ENCODE measurements at places on chromosomes 4 and X. TPM values are rescaled to one million over a fixed set of nuclear protein-coding genes. Genes with fewer than 3 reads are reported as not detected.
A peak's percentile ranks its signal among the peaks of the same experiment; 100 is the strongest.

- no peaks in the 10 kb centered on the region for H3K27me3 ChIP-seq
- H3K36me3 ChIP-seq: no peaks in the 10 kb centered on the region
- H3K27ac ChIP-seq: peak within 1 kb of the TSS; percentile 95
- DNase-seq: peak; percentile 71
Observed at GRCh38 chr4:84582988-84583875, at the start of gene CDS1. CDS1 (plus strand) TSS chr4:84583127; CDS start chr4:84583402, 275 bp downstream.

GRCh38 chr4:44160776-44161367, 287.7 kb downstream of the KCTD8 start:
- peaks cover 16% of the 10 kb centered on the region for H3K4me1 ChIP-seq
- H3K4me3 ChIP-seq: no peak overlapping the region
- no peak for DNase-seq

DNA sequence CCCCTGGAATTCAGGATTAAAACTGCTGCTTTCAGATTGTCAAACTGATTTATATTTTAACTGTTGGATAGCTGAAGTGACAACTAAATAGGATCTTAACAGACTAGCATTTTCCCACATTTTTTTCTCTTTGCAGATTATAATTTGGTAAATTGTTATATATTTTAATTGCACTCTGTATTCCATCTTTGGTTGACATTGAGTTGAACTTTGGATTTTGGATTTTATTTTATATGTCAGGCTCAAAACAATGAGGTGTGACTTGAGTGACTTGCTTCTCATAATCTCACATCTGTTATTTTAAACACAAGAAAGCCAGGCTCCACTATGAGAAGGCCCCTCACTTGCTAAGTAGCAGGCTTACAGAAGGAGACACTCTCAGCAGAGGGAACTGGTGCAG, 38.1 kb downstream of the NAA11 start:
- no peaks in the 10 kb centered on the region for H3K4me1 ChIP-seq
- DNase-seq: no peak
- H3K27ac ChIP-seq: no peak overlapping the region
- no peaks in the 10 kb centered on the region for H3K27me3 ChIP-seq
- no peak overlapping the region for H3K4me3 ChIP-seq

DNA sequence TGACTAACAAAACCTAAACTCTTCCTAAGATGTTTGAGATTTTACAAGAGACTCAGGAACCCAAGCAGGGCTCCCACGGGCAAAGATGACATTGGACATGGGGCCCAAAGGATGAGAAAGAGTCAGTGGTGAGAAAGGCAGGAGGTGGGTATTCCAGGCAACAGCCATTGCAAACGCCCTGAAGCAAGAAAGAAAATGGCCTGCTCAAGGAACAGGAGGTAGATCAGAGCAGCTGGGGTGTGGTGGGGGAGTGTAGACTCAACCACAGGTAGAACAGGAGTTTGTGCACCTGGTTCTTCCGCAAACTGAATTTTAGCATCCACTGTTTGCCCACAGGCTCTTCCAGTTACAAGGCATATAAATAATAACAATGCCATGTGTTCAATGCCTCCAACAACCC, 3.3 kb downstream of the PPP2R2C start:
- no peak overlapping the region for H3K4me3 ChIP-seq
- H3K27me3 ChIP-seq: peaks cover 79% of the 10 kb centered on the region
- H3K4me1 ChIP-seq: peaks cover 3% of the 10 kb centered on the region
- no peaks in the 10 kb centered on the region for H3K36me3 ChIP-seq
- H3K27ac ChIP-seq: no peak overlapping the region

GRCh38 chr4:188704288-188704687, 565.0 kb downstream of the TRIML1 start:
- no peak for DNase-seq
- no peaks in the 10 kb centered on the region for H3K4me1 ChIP-seq
- no peak overlapping the region for H3K27ac ChIP-seq
- H3K4me3 ChIP-seq: no peak overlapping the region
- no peaks in the 10 kb centered on the region for H3K36me3 ChIP-seq
- H3K27me3 ChIP-seq: no peaks in the 10 kb centered on the region

- H3K27ac ChIP-seq: no peak overlapping the region
- no peaks in the 10 kb centered on the region for H3K36me3 ChIP-seq
- H3K27me3 ChIP-seq: no peaks in the 10 kb centered on the region
- no peaks in the 10 kb centered on the region for H3K4me1 ChIP-seq
- no peak for DNase-seq
Observed at GRCh38 chr4:88744609-88745008, 47.0 kb upstream of the NAP1L5 start.

- H3K4me1 ChIP-seq: no peaks in the 10 kb centered on the region
- no peak overlapping the region for H3K27ac ChIP-seq
- no peaks in the 10 kb centered on the region for H3K27me3 ChIP-seq
- H3K4me3 ChIP-seq: no peak overlapping the region
Observed at GRCh38 chr4:87196146-87196545, 24.3 kb downstream of the KLHL8 start.

GRCh38 chrX:119150163-119151050, 22.8 kb upstream of the KIAA1210 start:
- no peak for DNase-seq
- H3K36me3 ChIP-seq: no peaks in the 10 kb centered on the region
- no peak overlapping the region for H3K4me3 ChIP-seq
- H3K27me3 ChIP-seq: no peaks in the 10 kb centered on the region

DNA sequence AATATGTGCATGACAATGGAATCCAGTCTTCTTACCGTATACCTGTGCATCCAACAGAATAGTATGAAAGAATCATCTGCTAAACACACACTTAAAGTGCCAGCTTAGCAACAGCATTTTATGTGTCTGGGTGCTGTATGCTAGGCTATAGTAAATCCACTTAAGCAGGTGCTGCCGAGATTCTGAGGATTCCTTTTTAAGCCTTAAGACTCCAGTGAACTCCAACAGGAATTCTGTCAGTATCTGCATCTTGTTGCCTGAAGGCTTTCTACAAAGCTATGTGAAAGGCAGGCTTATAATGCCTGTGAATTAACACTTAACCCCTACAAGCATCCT, 1076.4 kb upstream of the PABPC4L start:
- H3K36me3 ChIP-seq: no peaks in the 10 kb centered on the region
- no peak for DNase-seq
- no peak overlapping the region for H3K27ac ChIP-seq
- H3K27me3 ChIP-seq: no peaks in the 10 kb centered on the region

DNA sequence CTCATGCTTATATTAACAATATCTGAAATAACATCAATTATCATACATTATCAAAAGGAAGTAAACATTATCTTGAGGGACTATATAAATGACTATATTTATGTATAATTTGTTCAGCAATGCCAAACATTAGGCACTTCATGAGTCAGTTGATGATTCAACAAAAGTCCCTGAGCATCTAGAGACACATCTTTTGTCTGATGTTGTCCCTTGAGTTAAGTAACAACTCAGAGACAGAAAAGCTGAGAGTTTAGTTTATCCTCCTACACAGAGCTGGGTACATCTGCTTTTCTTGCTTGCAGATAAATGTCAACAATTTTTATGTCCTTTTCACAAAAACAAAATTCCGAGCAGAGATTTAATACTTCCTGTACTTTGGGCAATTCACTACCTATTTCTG, 311.1 kb downstream of the INPP4B start:
- H3K4me1 ChIP-seq: no peaks in the 10 kb centered on the region
- no peak overlapping the region for H3K27ac ChIP-seq
- no peak overlapping the region for H3K4me3 ChIP-seq
- DNase-seq: no peak

- no peaks in the 10 kb centered on the region for H3K36me3 ChIP-seq
- DNase-seq: no peak
- no peak overlapping the region for H3K27ac ChIP-seq
- H3K27me3 ChIP-seq: peaks cover 8% of the 10 kb centered on the region
- H3K4me1 ChIP-seq: no peaks in the 10 kb centered on the region
- no peak overlapping the region for H3K4me3 ChIP-seq
Observed at GRCh38 chr4:42359711-42360110, 37.6 kb upstream of the SHISA3 start.

WDR17 gene
- total RNA-seq: 1.1 TPM

TRIM75 gene
- 0.17 TPM for total RNA-seq

IBSP gene
- total RNA-seq: not detected

ADGRG2 gene
- total RNA-seq: 4.5 TPM

SEL1L3 gene
- 40.7 TPM for total RNA-seq

HHIP gene
- total RNA-seq: 20.8 TPM

PIR gene
- 14.3 TPM for total RNA-seq

ARX gene
- not detected for total RNA-seq

Data from hepatocyte (in vitro differentiated cells).